Activated CD4-positive, alpha-beta T cell treated with anti-CD3 and anti-CD28 coated beads for 4 hours (primary cell): ENCODE measurements at places on chromosomes 2 and 18.

DNA sequence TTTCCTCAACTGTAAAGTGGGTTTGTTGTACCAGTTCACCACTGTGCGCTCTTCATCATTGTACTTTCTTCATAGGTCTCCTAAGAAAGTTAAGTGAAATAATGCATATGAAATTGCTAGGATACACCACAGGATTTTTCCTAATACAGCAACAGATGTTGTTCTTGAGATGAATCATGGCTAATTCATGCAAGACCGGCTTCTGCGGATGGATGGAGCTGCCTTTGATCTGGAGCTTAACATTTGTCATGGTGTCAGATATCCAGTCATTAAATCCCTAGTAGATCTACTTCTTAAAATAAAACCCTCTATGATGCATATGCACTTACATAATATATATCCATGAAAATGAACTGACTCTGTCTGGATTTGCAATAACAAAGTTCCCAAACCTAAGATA is 114.1 kb downstream of the COL6A3 start:
- no peak for DNase-seq

DNA sequence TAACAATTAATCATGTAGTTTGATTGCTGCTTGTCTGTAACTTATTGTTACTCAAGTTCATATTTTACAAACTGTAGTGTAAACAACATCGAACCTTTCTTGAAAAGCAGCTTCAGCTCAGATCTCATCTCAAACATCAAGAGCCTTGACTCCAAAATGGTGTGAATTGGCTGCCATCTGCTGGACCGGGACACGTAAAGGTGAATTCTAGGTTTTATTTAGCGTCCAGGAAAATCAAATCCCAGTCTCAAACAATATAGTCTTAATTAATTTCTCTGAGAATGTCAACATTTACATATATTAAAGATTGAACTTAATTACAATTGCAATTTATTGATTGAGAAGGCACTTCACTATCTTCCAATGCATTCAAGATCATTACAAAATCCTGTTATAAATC is 453.0 kb downstream of the GALR1 start:
- DNase-seq = no peak

DNA sequence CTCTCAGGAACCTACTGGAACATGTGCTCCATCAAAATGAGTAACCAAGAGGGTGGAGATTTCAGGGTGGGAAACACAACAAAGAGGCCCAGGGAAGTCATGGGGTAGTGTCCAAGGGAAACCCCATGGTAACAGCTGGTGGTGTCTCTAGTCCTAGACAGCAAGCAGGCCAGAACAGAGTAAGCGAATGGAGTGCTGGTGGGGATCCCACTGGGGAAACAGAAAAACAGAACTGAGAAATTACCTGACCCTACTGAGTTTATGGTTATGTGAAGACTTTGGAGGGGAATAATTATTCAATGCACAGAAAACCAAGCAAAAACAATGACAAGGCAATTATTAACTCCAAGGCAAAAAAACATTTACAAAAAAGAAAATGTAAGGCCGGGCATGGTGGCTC is 16.9 kb downstream of the ERCC3 start:
- no peak for DNase-seq

DNA sequence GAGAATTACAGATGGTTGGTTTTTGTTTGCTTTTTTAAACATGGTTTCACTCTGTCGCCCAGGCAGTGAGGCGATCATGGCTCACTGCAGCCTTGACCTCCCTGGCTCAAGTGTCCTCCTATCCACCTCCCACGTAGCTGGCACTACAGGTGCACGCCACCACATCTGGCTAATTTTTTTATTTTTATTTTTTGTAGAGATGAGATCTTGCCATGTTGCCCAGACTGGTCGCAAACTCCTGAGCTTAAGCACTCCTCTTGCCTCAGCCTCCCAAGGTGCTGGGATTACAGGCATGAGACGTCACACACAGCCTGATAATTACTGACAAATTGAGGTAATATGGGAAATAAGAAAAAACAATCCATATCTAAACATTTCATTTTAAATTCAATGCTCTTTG is 110.5 kb upstream of the ZSWIM2 start:
- DNase-seq = no peak

- DNase-seq = no peak
Observed at GRCh38 chr2:72149556-72150156, 2.0 kb upstream of the CYP26B1 start.

GRCh38 chr2:219344751-219345430 is 12.3 kb upstream of the RESP18 start:
- no peak for DNase-seq

GRCh38 chr2:47373747-47374146 is 29.2 kb upstream of the MSH2 start:
- DNase-seq = no peak

GRCh38 chr18:55510809-55511208 is 77.2 kb downstream of the TCF4 start:
- DNase-seq = no peak

- no peak for DNase-seq
Observed at GRCh38 chr2:119282146-119282995, 58.7 kb downstream of the STEAP3 start.

DNA sequence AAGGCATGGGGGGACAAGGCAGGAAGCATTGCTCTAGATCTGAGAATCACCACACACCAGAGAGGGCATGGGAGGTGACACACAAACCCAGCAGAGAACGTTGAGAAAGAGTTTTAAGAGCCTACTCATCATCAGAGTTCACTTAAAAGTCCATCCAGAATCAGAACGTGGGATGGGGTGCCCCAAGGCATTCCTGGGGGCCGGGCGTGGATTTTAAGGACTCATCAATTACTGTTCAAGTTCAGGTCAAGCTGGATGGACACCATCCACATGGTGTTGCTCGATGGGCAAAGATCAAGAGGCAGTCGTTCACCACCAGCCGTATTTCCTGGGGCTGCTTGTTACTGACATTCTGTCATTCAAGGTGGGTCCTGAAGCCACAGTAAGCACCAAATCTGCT is 34.9 kb downstream of the BCL11A start:
- no peak for DNase-seq

DNA sequence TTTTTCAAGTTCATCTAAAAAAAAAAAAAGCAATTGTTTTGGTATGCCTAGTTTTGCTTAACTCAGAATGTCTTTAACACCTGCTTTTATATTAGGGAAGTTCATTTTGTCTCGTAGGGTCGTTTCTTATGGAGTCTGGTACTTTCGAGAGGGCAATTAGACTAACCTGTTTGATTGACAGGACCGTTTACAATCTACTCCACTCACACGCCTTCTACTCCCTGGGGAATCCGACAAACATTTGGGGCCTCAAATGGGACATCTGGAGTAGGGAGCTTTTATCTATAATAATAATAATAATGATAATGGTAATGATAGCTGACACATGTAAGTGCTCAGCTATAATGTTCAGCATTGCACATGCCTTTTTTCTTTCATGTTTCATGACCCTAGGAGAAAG is 261.6 kb upstream of the RASGRP3 start:
- no peak for DNase-seq

GRCh38 chr2:135182190-135182589 is 130.1 kb downstream of the RAB3GAP1 start:
- DNase-seq = no peak

DNA sequence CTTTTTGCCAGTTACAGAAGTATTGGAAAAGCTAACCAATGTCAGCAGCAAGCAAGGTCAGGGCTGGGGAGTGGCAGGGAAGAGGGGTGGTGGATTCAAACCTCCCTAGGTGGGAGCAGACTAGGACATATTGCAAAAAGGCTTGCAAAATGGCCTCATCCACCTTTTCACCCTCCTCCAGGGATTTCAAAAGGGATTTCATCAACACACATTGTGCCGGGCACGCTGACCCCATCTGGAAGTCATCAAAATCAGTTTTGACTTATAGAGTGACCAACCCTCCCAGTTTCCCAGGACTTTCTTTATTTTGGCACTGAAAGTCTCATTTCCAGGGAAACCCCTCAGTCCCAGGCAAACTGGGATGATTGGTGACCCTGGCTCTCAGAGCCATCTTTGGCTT is 94.7 kb downstream of the BIN1 start:
- DNase-seq = no peak

GRCh38 chr2:238881353-238882081 is 33.6 kb downstream of the TWIST2 start:
- no peak for DNase-seq

DNA sequence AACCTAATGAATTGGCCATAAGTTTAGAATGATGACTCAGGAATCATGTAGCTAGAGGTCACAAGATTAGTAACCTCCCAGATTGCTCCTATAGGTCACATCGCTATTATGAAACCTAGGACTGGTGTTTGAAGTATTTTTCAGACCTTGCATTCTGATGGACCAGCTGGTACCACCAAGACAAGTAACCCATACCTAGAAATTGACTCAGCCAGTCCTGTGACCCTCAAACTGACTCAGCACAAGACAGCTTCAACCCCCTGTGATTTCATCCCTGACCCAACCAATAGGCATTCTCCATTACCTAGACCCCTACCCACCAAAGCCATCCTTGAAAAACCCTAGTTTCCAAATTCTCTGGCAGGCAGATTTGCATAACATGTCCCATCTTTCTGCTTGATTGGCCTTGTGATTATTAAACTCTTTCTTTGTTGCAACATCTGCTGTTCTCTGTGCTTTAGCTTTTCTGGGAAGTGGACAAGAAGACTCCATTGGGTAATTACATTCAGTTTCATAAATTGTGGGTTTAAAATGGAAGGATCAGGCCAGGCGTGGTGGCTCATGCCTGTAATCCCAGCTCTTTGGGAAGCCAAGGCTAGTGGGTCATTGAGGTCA is 254.9 kb downstream of the IRS1 start:
- no peak for DNase-seq

DNA sequence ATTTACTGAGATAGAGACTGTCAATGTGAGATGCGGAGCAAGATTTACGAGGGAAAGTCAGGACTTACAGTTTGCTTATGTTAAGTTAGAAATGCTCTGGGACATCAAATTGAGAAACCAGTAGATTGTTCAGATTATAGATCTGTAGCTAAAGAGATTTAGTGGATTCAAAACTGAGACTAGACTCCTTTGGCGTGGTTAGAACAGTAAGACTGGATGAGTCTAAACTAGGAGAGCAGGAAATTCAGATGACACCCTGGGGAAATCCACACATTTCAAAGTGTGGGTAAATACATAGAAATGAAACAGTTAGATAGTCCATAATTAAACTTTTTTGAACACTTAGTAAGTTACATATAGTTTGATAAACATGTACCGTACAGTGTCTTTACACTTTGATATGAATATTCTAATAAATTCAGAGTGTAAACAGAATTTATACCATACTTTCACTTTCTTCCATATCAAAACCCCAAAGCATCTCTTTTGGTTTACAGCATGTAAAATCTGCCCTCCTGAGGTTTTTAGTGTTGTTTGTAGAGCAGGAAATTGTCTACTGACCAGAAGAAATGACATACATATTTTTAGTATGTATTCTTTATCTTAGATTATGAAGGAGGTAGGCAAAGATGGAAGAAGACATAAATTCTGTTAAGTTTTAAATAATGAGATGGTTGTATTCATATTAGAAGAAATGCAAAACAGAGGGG is 231.5 kb downstream of the NYAP2 start:
- no peak for DNase-seq

GRCh38 chr2:75493230-75493629 is 67.5 kb downstream of the EVA1A start:
- DNase-seq = no peak

- no peak for DNase-seq
Observed at GRCh38 chr2:63580651-63581297, 7.5 kb downstream of the WDPCP start.

- DNase-seq = no peak
Observed at GRCh38 chr2:164810843-164811242, 30.8 kb downstream of the COBLL1 start.
